ENCODE measurements at places on chromosomes 7 and 10.

DNA sequence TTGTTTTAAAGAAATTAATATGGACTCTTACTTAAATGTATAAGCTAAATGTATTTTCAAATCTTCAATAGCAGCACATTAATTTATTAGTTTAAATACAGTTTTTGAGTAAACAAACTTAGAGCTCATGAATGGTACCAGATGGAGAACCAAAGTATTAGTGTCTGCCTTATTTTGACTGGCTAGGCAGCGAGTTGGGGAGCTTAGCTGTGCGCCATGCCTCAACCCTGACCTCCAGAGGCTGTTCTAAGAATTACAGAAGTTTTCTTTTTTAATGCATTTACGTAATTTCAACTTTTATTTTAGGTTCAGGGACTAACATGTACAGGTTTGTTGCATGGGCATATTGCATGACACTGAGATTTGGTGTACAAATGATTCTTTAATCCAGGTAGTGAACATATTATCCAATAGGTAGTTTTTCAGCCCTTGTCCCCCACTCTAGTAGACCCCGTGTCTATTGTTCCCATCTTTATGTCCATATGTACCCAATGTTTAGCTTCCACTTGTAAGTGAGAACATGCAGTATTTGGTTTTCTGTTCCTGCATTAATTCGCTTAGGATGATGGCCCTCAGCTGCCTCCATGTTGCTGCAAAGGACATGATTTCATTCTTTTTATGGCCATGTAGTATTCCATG is 166.8 kb downstream of the IQUB start:
- no peak for DNase-seq

DNA sequence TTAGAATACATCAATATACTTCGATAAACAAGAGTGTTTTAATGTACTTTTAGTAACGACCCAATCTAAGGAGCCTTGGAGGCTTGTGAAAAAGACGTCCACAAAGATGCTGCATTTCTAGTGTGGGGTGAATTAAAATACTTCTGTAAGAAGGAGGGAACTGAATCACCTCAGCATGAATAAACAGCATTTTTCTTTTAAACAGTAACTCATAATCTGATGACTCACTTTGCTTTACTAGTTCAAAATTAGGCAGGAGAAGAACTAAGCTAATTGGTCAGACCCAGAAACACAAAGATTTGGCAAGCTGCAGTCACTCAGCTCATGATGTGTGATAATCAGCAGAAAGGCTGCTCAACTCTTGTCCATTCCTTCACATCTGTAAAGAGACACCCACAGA is 24.2 kb downstream of the NCOA4 start:
- DNase-seq = no peak

- DNase-seq = no peak
Observed at GRCh38 chr10:125707541-125708468, 11.7 kb upstream of the EDRF1 start.

DNA sequence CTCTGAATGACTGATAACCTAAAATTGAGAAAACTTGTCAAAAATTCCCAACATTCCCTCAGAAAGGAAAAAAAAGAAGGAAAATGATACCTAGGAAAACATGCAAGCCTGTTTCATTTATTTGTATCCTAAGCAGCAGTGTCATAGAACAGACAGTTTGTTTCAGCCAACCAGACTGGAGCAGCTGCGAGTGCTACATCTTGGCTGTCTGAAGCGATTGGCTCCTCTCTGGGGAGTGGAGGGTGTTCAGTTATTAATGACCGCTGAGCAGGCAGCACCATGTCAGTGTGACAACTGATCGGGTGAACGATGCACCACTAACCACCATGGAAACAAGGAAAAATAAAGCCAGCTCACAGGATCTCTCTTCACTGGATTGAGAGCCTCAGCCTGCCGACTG is at the start of gene LRRN3:
LRRN3 (plus strand) TSS at position 282 of the 400 bp plus-strand sequence. CDS start 31,646 bp downstream, outside the sequence.
- peak; percentile 81 for DNase-seq

DNA sequence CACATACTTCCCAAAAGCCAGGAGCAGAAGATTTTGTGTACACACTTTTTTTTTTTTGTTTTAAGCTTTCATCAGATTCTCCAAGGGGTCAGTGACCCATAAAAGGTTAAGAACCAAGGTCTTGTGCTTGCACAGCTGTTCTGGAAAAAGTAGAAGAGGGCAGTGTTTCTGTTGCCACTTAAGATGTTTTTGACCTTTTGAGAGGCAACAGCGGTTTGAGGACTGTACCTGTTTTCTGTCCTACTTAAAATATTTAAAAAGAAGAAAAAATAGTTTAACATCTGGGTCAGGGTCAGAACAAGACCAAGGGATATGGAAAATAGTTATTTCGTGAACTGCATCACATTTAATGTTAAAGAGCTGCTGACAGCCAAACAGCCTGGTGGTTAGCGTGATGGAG is 32.9 kb downstream of the AUTS2 start:
- no peak for DNase-seq

GRCh38 chr10:131242007-131242406 is 69.5 kb downstream of the TCERG1L start:
- no peak for DNase-seq

DNA sequence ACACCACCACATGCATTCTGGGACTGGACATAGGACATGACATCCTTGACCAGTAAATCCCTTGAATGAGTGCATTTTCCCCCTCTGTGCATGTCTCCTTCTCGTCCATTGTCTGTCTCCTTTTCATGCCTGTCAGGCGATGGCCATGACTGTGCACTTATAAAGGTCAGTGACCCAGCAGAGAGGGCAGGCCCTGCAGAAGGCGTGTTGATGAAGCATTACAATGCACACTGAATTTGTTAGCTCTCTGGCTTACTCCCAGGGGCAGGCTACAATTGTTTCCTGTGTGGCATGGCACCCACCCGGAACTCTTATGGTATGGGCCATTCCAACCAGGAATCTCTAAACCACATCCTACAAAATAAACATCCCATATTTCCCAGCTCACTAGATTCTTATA is 71.1 kb downstream of the SAMD9 start:
- no peak for DNase-seq

DNA sequence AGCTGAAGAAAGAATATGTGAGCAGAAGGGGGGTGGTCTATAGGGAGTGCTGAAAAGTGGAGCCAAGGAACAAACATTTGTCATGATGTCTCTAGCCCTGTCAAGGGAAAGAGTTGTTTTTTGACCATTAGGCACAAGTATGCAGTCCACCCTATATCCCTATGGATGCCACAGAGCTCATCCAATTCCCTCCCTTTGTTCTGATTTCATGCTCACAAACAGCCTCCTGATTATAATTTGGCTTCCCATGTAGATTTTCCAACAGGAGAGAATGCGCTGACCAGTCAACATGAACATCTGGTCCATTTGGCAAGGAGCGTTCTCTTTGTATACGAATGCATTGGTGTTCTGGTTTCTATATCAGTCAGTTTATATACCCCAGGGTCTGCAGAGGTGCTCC is 12.1 kb upstream of the CEP41 start:
- DNase-seq = no peak

- no peak for DNase-seq
Observed at GRCh38 chr7:28297801-28298459, 114.4 kb upstream of the CREB5 start.

All from NCI-H2227 treated with DMSO at 0.1 percent for 48 hours (cell line).